ENCODE measurements at places on chromosomes 4 and X.

DNA sequence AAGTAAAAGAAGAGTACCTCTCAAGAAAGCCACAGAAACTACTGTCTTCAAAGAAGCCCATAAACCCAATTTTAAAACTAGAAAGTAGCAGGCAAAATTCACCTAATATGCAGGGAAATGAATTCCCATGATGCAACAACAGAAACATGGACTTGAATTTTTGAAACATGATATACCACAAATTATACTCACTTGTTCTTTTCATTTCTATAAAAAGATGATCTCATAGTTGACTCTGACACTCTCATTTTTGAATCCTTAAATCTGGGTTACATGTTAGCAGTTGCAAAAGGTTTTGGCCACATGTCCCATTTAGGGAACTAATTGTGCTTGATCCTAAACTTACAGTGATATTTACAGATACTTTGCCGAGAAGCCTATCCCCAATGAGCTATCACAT, 1130.8 kb downstream of the FAT4 start:
- no peak for DNase-seq

- DNase-seq, result no peak
These were observed 313.3 kb upstream of the ACTRT1 start for GRCh38 chrX:128365492-128365891.

DNA sequence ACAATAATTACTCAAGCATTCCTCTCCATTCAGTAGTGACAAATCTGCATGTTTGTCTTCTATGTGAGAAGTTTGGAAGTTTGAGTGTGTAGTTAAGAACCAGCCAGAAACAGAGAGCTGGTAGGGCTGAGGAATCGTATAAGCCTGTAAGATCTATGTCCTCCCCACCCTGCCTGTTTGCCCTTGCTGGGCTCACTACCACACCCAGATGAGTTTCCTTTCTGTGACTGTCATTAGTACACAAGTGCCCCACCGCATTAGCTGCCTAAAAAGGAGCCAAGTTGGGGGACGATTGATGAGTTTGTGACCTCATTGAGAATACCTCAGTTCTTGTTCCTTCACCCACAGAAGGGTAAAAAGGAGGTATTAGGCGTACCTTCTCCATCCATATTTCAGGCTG, 28.3 kb downstream of the DOCK11 start:
- peak; percentile 47 for DNase-seq

GRCh38 chr4:109303140-109303496, 660 bp upstream of the COL25A1 start:
- no peak for DNase-seq

DNA sequence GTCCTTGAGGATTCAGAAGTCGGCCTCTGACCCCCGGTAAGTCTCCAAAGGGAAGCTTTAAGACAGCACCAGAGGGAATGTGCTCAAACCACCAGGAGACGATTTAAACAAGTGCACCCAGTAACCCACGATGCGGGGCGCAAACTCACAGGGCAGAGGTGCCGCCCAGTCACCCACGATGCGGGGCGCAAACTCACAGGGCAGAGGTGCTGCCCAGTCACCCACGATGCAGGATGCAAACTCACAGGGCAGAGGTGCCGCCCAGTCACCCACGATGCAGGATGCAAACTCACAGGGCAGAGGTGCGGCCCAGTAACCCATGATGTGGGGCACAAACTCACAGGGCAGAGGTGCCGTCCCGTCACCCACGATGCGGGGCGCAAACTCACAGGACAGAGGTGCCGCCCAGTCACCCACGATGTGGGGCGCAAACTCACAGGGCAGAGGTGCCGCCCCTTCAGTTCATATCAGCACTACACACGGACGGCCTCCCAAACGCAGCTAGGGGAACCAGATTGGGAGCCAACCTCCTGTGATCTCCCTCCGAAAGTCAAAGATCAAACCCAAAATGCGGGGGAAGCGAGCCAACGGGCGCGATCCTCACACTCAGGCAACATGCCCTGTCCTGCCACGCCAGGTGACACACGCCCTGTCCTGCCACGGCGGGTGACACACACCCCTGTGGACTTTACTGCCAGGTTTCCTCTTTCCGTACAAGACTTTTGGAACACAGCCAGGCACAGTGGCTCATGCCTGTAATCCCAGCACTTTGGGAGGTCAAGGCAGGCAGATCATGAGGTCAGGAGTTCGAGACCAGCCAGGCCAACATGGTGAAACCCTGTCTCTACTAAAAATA, 11.3 kb downstream of the PPP2R3B start:
- no peak for DNase-seq

DNA sequence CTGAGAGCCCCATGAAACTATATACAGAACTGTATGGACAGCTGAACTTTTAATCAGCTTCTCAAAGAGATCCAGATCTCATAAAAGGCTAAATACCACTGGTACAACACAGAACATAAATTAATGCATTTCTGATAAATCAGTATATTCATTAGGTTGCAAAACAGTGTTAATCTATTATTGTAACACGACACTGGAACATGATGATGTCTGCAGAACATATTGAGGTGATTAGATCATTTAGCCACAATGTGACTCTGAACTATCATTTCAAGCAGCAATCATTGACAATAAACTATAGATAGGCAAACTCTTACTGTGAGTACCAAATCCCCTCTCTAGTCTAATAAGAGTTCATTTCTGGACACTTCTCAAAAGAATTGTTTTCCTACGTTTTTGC, 50.3 kb downstream of the GASK1B start:
- DNase-seq, result no peak
